ENCODE measurements at places on chromosomes 7 and 10.

DNA sequence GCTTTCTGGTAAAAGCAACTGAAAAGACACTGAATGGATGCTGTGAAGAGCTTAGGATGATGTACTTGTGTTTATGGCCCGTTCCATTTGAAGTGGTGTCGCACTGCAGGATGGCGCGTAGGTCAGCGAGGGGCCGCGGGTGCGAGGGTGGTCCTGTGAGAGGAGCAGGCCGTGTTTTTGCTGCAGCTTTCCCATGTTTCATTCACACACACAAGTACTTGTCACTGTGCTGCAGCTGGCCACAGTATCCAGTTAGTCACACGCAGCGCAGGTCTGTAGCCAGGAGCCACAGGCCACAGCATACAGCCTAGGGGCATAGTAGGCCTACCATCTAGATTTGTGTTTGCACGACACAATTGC is 23.2 kb downstream of the WIPI2 start:
- no peak for DNase-seq

- DNase-seq: no peak
Measured at GRCh38 chr7:150376560-150376959, 2.6 kb upstream of the ZNF775 start.

DNA sequence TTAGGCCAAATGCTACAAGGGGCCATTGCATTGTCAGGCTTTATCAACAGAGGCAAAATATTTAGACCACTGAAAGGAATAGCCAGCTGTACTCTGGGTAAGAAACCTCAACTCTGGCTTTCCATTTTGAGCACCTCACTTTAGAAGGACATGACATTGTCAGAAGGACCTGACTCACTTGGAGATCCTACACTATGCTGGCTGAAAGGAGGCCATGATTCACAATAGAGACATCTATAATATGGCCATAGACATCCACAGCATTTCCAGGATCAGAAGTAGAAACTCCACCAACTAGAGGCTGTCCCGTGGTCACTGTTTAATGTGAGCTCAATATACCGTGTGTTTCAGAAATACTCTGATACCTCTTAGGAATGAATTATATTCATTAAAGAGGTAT is 140.9 kb downstream of the BTAF1 start:
- DNase-seq: no peak

- no peak for DNase-seq
Measured at GRCh38 chr10:47079204-47079580, 168.0 kb downstream of the PTPN20 start.

GRCh38 chr10:30639946-30640786 is 10.6 kb upstream of the LYZL2 start:
- no peak for DNase-seq

- DNase-seq: no peak
Measured at GRCh38 chr10:74328388-74328787, 177.4 kb downstream of the ADK start.

DNA sequence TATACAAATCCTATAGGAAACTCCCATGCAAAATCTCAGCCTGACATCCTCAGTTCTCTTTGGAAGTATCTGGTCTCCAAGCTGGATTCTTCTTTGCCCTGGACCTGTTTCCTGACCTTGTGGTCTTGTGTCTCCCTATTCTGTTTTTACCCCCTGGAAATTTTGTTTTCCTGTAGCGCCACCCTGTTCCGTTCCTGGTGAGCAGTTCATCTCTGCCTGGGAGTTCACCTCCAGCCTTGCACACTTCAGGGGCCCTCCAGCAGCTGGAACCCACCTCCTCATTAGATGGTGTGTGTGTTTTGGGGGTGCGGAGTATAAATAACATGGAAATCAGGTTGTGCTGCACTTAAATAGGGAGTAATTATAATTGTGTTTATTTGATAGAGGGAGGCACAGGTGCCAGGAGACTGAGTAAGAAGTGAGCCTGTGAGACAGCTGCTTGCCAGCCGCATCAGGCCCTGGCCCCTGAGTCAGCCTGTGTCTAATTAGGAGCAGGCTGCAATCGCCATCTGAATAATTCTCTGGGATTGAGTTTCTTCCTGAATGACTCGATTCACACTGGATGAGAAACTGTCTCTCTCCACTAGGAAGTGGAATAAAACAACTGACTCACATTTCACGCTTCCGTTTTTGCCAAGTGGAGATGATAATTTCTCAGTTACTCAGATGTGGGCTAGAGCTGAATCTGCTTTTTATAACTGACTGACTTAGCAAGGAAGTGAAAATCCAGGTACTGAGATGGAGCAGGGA is 69.4 kb upstream of the HECTD2 start:
- no peak for DNase-seq

DNA sequence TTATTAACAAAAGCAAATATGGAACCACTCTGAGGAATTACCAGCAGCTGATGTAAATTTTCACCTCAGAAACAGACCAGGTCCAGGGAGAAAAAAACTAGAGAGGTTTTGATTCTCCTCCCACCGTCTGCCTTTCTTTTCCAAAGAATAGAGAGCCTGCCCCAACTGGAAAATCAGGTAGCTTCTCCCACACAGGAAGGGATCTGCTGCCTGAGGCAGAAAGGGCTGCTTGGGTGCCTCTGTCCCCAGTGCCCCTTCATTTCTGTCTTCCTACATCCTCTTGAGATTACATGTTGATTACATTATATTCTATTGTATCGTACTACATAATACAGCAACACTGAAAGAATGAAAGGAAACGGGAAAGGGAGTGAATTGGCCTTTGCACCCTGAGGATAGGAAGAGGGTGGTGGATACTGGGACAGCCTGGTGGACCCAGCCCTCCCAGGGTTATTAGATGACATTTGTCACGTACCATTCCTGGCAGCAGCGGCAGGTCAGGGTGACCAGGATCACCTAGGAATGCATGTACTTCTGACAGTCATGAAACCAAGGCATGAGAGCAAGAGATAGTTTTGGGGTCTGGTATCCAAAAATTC is 8.9 kb downstream of the ST8SIA6 start:
- DNase-seq: no peak

- no peak for DNase-seq
Measured at GRCh38 chr10:33395201-33395600, 60.7 kb upstream of the NRP1 start.

DNA sequence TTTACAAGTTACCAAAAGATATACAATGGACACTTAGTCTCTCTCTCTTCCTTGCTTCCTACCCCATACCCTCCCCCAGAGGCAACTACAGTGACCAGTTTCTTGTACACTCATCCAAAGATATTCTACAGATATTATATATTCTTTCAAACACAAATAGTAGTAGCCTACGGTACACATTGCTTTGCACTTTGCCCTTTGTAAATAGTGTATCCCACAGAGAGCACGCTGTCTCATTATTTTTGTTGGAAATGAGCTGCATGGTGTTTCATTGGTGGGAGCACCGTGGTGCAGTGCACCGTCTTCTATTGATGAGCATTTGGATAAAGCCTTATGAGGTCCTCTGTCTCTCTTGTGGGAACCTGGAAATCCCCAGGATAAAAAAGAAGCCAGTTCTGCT is 24.2 kb downstream of the STRA8 start:
- DNase-seq: no peak

DNA sequence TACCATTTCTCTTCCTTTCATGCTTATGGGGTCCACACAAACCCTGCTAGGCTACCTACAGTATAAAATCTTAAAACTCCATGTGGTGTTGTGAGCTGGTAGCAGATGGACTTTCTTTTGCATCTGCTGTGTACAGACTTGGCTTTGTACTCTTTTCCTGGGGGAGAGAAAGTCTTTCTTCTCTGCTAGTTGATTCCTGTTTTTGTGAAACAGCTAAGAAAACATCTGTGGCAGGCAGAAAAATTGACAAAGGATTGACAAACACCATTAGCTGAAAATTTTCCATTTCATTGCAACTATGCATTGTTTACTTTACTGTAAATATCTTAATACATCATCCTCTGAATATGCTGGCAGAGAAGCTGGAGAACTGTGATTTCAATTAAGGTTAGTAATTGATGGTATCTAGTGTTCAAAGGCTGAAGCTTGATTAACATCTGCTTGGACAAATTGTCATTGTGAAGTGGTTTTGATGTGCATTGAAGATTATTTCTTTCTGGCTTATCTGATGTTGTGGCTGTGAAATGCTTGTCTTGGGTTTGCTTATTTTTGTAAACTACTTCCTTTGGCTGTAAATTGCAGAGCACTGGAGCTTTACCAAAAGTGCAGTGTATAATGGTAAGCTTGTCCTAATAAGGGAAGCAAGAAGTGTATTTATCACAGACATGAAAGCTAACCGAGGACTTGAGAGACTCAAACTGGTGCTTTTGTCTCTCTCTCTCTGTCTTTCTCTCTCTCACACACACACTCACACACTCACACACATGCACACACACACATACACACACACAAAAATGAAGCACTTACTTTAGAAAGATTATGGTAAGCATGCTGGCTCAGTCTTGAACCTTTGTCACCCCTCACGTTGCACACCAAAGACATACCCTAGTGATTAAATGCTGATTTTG is at the start of gene FOXP2:
FOXP2 (plus strand) TSS at position 660 of the 908 bp plus-strand sequence. CDS start 11,697 bp downstream, outside the sequence.
- DNase-seq: no peak

GRCh38 chr7:151493083-151493482 is 26.6 kb downstream of the RHEB start:
- DNase-seq: no peak

- no peak for DNase-seq
Measured at GRCh38 chr7:15686295-15686956, at the start of gene MEOX2. Gene MEOX2 (minus strand): TSS chr7:15686683. CDS start chr7:15686402, 281 bp downstream.

DNA sequence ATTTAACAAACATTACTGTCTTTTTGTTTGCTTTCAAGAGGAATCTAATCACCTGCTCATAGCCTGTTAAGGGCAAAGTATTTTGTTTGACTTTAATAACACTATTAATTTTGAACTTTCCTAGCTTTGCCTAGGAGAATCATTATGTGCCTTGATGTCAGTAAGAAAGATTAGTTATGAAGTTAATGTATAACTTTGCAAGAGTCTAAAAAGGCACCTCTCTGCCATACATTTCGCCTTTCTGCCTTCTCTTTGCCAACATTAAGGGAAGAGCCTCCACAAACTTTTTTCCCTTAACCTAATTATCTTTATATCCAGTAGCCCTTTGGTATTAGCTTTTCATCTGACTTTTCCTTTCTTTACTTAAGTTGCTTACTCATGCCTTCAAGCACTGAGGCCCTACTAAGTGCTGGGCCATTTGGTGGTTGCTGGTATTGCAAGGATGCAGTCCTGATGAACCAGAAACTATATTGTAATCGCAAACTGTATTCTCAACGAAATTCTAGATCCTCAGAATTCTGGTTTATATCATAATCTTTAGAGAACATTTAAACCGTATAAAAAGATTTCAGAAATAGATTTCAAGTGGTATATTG is 108.5 kb downstream of the SND1 start:
- DNase-seq: no peak

DNA sequence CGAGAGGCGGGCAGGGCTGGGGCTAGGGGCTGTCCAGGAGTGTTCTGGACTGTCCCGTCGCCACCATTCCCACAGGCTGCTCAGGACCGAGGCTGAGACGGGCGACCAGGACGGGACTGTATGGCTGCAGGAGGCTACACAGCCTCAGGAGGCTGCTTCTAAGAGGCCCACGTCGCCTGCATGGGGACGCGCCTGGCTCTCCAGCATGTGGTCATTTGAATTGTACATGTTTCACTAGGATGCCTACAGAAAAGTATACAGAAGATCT is 216.3 kb downstream of the TCERG1L start:
- no peak for DNase-seq

GRCh38 chr7:44222776-44223261 is 22.0 kb downstream of the YKT6 start:
- no peak for DNase-seq

DNA sequence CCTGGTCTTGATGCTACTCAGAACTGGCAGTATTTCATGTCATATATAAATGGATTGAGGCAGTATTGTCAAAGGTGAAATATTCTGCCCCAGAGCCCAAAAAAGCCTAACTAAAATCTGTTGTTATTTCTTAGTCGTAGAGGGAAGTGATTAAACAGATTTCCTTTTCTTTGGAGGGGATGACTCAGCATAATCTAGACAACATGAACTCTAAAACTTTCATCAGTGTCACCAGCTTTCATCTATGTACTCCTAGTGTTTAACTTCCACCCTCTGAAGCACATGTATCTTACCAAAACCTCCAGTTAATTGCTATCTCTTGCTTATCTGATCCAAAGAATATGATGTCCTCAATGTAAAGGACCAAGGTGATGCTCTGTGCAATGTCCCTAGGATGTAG is 97.1 kb upstream of the ARID5B start:
- DNase-seq: no peak

DNA sequence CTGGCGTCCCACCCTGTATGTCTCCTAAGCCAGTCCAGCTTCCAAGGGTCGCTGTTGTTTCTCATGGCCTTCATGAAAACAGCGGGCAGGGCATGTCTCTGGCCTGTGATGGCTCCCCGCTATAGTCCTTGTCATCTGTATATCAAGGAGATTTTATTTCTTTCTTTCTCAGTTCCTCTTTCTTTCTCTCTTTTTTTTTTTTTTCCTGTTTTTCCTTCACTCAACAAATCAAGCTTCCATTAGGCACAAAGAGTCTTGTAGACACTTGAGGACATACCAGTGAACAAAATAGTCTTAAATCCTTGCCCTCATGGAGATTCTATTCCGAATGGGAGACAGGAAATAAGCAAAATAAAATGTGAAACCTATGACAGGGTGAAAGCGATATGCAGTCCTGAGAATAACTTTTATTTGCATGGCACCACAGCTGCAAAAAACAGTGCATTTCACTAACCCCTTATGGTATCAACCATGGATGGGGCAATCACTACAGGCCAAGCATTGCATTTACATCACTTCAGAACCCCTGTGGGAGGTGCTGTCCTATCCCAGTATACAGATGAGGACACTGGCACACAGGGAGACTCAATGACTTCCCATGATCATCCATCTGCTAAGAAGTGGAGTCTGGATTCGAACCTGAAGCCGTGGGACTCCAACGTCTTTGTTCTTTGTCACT is 50.7 kb downstream of the SYPL1 start:
- no peak for DNase-seq

- no peak for DNase-seq
Measured at GRCh38 chr10:88120075-88120474, 256.6 kb downstream of the PTEN start.

DNA sequence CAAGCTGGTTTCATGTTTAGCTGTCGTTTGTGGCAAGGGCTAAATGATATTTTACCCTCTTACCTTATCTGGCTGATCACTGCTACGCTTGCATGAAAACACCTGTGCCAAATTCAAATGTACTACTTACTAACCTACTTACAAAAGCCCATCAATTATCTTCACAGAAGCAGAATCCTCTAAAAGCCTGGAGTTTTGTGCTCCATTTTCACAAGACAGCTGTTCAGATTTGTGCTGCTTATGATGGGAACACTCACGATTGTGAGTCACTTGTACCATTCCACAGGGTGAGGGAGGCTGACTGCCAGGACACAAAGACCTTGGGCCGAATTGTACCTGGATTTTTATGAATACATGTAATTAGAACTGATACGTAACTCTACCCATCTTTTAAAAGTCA is 245.0 kb upstream of the NPY start:
- no peak for DNase-seq

GRCh38 chr7:90383861-90384260 is 19.4 kb upstream of the CLDN12 start:
- no peak for DNase-seq

- DNase-seq: peak; percentile 65
Measured at GRCh38 chr10:61750943-61751471, 88.3 kb downstream of the CABCOCO1 start.

GRCh38 chr7:108328174-108328651 is 128.0 kb downstream of the NRCAM start:
- no peak for DNase-seq

- DNase-seq: no peak
Measured at GRCh38 chr10:132918617-132919373, 23.6 kb downstream of the CFAP46 start.
